ENCODE measurements at places on chromosomes 4 and X.

DNA sequence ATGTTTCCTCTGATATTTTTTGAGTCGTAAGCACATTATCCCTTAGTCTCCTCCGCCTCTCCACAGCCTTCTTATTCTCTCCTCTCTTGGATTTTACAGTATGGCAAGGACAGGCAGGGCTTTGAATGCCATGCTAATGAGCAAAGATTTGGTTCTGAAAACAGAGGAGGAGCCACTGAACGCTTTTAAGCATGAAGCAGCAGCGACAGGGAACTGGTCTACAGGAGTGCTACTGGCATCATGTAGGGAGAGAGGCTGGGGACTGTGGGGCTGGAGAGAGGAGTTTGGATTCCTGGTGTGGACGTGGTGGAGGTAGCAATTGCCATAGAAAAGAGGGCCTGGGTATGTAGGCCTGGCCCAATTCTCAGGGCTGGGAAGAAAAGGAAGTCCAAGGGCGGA is 4.6 kb upstream of the CD99L2 start:
- DNase-seq = no peak

DNA sequence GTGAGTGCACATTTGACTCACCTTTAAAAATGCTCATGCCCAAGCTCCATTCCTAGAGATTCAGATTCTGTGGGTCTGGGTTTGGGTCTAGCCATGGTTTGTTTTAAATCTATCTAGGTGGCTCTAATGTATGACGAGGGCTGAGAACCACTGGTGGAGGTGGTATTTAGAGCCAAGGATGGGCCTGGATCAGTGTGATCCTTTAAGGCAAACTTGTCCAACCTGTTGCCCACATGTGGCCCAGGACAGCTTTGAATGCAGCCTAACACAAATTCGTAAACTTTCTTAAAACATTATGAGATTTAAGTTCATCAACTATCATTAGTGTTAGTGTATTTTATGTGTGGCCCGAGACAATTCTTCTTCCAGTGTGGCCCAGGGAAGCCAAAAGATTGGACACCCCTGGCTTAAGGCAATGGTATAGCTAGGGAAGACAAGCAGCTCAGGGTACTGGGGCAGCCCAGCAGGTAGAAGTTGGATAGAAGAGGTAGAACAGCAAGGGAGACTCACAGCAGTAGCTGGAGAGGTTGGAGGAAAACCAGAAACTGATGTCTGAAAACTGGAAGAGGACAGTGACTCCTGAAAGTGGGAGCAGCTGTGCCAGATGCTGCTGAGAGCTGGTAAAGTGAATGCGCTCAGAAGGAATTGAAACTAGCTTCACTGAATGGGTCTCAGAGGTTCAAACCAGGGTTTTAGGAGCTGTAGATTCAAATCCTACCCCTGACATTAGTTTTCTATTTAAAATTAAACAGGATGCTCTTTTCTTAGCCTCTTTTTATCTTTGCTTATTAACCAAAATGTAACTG is 18.2 kb downstream of the ADD1 start:
- no peak for DNase-seq

DNA sequence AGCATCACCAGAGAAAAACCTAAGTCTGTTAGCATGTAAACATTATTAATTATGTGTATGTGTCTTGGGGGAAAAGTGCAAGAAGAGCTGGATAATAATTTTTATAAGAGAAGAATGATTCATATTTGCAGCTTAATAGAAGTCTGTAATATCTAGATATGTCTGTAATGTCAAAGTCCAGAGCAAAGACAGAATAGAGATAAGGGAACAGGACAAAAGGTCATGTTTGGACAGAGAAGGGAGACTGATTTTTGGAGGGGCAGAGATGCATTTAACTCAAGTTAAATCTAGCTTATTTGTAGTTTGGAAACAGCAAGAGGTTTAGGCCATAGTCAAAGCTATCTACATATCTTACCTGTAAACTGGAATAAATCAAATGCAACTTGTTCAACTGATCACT is 61.2 kb downstream of the MAGED1 start:
- DNase-seq = no peak

DNA sequence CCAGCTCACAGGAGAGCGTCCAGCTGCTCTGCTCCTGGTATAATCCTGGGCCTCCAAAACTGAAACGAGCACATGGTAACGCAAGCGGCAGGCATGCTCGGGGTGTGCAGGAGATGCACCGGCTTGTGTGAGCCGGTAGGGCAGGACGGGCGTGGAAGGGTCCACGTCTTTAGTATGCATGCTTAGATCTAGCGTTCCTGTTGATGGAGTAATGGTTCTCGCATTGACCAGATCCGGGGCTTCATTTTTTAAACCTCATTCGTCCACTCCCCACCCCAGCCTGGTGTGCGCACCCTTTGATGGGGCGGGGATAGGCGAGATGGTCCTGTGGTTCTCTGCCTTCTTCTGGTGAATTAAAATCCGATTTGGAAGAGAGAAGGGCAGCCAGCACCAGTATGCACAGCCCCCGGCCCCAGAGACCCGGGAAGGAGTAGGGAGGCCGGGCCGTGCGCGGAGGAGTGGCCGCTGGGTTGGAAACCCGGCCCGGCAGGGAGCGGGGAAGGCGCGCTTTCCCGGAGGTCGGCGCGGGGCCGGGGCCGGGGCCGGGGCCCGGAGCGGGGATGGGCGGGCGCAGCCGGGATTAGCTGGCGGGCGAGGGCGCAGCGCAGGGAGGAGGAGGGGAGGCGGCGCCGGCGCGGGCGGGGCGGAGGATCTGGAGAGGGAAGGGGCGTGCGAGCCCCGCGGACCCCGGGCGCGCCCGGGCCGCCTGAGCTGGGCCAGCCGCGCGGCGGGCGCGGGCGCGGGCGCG is 39.9 kb downstream of the FAM149A start:
- peak; percentile 77 for DNase-seq

GRCh38 chrX:68354879-68355628 is 78.2 kb downstream of the OPHN1 start:
- no peak for DNase-seq

- no peak for DNase-seq
These were observed 84.8 kb upstream of the PLAC1 start for GRCh38 chrX:134743091-134743490.

DNA sequence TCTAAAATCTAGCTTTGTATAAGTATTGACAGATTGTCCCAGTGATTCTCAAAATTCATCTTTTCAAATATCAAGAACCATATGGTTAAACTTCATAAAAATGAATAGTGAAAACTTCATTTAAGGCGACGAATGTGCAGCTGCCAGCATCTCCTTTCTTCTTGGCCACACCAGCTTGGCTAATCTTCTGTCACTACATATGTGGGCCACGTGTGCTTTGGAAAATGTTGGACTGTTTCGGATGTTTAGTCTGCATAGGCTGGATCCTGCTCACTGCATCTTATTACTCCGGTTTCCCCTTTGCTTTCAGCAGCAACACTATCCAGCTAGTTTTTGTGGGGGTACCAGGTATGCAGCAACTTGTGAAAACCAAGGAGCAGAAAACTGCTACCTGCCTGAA is 221.9 kb downstream of the BMPR1B start:
- DNase-seq = no peak

DNA sequence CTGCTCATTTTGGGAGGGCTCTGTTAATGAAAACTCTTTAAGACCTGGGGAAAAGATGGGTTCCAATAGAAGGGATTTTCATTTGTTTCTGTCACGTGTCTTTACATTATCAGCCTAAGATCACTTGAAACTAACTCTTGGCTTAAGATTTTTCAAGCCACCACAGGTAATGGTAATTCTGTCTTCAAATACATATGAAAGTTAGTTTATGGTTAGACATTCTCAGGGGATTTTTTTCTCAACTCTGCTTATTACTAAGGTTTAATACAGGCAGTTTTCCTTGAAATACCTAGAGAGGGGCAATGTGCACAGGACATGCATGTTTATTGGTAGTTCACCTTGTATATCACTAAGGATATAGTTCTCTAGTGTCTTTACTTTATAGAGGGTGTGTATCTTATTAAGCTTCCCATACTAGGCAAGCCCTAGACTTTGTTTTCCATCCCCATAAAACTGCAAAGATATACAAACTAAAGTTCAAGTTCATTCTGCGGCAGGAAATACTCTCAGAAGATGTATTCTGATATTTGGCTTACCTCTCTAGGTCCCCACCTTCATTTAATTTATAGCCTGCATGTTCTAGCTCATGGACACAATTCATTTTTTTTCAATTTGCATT is 38.2 kb upstream of the MYOZ2 start:
- DNase-seq = no peak

GRCh38 chrX:151505796-151506195 is 57.7 kb upstream of the PASD1 start:
- peak; percentile 46 for DNase-seq

- DNase-seq = no peak
These were observed 178.1 kb downstream of the IL15 start for GRCh38 chr4:141814499-141814898.

GRCh38 chrX:42090395-42090794 is 167.0 kb upstream of the CASK start:
- no peak for DNase-seq

DNA sequence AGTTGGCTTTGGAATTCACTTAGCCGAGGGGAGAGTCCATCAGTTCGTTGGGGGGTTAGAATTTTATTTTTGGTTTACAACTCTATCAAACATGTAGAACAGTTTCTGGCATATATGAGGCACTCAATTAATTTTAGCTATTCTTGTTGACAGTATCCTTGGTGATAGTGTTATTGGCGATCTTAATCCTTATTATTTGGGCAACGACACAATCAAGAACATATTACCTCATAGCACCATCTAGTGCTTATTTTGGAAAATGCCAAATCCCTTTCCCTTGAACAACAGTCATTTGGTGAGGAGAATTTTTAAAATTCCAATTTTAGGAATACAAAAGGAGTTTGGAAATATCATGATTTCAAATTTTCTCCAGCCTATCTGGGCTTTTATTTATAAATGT is 17.9 kb upstream of the PGRMC1 start:
- DNase-seq = peak; percentile 43

DNA sequence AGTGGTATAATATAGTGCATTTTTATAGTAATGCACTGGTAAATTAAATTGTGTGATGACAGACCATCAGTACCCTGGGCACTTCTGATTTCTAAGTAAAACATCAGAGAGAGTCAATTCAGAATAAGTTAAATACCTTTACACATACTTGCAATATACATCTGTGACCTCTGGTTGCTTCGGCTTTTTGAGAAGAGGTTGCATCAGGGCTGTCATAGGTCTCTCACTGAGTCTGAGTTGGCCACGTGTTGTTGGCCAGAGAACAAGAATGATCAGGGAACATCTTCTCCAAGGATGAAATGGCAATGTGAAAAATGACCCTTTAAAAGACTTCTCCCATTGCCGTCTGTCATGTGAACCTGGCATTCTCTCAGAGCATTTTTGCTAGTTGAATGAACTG is 36.9 kb upstream of the PUDP start:
- DNase-seq = no peak

GRCh38 chrX:17033225-17033624 is 86.8 kb downstream of the REPS2 start:
- no peak for DNase-seq

GRCh38 chrX:78314561-78314960 is 12.8 kb downstream of the CYSLTR1 start:
- no peak for DNase-seq

DNA sequence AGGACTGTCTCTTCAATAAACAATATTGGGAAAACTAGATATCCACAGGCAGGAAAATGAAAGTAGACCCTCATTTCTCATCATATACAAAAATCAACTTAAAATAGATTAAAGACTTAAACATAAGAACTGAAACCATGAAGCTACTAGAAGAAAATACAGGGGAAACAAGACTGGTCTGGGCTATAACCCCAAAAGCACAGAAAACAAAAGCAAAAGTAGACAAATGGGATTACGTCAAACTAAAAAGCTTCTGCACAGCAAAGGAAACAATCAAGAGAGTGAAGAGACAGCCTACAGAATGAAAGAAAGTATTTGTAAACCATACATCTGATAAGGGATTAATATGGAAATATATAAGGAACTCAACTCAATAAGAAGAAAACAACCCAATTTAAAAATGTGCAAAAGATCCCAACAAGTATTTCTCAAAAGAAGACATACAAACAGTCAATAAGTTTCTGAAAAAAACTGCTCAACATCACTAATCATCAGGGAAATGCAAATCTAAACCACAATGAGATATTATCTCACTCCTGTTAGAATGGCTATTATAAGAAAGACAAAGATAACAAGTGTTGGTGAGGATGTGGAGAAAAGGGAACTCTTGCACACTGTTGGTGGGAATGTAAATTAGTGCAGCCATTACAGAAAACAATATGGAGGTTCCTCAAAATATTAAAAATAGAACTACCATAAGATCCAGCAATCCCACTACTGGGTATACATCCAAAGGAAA is 325.3 kb upstream of the RASGEF1B start:
- DNase-seq = no peak

DNA sequence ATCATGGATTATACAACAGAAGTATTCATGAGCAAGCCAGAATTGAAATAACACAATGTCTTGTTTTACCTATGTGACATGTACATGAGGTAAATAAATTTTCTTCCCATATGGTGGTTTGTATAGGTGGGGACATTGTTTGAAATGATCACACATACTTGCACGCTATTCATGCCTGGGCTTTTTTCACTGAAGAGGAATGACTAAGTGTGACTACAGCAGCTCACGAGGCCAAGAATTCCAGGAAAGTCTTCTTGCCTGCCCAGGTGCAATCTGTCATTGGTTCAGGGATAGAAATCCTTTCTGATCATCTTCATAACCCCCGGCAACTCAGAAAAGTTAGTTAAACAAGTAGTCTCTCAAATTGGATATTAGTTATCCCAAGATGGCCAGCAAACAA is 36.3 kb upstream of the AREG start:
- DNase-seq = no peak

GRCh38 chrX:49247916-49248811 is 12.9 kb downstream of the CCDC22 start:
- DNase-seq = no peak

DNA sequence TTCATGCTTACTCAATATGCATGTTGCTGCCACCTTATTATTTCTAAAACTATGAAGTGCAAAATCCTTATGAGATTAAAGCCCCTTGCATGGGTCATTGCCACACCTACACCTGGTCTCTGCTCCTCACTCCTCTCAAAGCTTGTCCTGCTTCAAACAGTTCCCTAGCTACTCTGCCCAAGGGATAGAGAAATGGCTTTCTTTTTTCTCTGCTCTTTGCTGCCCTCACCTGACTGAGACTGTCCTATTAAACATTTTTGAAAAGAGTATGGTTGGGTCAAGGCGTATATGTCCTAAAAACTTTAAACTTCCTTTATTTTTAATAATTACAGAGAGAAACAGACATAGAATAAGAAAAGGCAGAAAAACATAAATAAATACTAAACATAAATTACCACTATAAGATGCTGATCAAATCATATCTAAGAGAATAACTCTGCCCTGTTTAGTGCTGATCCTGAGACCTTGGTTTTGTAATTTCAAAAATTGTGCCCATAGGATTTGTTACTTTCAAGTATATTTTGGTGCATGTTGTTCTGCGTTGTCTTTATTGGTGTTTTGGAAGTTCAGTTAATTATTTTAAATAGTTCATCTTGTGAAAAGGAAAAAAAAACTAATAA is 704.9 kb upstream of the PABPC4L start:
- peak; percentile 39 for DNase-seq

- no peak for DNase-seq
These were observed 46.5 kb downstream of the RAI2 start for GRCh38 chrX:17814557-17814956.

All from RKO (cell line).